Fibroblast of skin of scalp (primary cell): ENCODE measurements at places on chromosomes 4 and X.
A peak's percentile ranks its signal among the peaks of the same experiment; 100 is the strongest.

DNA sequence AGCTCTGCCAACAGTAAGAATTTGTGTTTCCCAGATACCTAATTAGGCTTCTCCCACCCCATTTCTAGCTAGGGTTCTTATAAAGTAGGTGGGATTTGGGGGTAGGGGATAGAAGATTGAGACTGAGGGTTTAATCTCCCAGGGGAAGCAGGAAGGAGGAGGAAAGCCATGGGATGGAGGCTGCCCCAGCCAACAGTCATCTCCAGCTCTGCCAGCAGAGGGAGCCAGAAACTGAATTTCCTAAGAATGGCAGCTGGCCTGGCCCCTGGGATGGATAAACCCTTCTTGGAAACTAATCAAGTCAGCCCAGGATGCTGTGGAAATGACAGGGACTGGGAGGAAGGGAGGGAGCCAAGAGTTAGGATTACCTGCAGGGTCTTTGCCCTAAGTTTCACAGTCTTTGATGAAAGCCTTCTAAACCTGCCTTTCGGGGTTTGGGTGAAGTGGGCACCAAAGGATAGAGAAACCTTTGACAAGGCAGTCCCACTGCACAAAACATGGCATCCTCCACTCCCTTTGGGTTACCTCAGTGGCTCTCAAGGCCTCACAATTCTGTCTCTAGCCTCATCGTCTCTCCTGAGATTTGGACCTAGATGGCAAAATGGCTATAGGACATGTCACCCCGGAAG, 6.7 kb upstream of the ERCC6L start:
- DNase-seq = peak; percentile 61

DNA sequence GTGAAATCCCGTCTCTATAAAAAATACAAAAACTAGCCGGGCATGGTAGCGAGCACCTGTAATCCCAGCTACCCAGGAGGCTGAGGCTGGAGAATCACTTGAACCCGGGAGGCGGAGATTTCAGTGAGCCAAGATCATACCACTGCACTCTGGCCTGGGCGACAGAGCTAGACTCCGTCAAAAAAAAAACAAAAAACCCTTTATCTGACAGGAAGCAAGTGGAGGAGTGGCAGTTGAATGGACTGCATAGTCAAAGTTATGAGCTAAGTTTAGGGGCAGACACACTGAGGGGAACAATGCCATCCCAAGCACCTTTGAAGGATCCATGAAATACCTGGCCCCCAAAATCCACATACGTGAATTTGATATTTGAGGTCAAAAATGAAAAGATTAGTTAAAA, 7.5 kb upstream of the HPGDS start:
- no peak for DNase-seq

DNA sequence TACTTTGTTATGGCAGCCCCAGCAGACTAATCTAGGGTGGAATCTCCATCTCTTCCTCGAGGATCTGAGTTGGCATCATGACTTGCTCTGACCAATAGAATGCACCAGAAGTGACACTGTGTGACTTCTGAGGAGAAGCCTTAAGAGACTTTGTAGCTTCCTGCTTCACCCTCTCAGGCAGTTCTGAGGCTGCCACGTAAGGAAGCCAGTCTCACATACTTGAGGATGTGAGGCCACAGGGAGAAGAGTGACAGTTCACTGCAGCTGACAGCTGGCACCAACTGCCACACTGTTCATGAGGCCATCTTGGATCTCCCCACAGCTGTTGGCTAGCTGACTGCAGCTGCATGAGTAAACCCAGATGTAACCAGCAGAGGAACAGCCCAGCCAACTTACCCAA, 29.3 kb upstream of the BCOR start:
- DNase-seq = no peak

DNA sequence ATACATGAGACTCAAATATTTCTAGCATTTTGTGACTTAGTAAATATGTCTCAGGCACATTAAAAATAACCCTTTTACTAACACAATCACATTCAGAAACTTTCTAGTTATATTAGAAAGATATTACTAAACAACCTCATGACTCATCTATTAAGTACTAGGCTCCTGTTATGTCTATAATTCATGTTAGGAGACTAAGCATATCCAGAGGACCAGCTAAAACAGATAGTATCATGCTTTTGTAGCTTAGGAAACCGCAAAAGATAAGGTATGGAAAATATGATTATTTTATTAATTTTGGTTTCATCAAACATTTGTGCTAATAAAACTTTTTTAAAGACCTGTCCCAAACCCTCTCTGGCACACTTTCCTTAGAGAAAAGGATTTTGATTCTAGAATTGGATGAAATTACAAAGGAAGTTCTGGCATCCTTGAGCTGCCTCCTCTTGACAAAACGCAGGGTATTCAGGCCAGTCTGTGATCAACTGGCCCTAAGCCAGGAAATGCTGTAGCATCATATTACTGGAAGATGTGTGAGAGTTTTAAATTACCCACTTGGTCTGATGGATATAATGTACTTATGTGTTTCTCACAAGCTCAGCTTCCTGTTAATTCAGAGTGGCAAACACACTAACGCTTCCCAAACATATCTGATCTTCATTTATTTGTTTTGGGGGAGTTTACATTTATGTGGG, 60.4 kb downstream of the NRK start:
- DNase-seq = peak; percentile 46

DNA sequence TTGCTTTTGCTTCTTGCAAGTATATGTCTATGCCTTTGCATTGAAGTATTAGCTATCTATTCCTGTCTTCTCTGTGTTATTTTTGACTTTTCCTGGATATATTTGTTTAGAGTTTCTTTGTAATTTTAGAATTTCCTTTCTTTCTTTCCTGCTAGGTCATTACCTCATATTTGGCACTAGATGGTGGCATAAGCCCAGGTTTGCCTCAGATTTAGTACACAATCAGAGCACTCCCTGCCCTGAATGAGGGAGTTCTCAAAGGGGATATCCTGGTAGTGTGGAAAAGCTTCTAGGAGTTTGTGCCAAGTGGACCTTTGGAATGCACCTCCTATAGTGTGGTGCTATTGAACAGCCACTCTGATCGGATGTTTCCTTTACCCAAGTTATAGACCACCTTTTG, 181.6 kb downstream of the UGT8 start:
- DNase-seq = peak; percentile 57

DNA sequence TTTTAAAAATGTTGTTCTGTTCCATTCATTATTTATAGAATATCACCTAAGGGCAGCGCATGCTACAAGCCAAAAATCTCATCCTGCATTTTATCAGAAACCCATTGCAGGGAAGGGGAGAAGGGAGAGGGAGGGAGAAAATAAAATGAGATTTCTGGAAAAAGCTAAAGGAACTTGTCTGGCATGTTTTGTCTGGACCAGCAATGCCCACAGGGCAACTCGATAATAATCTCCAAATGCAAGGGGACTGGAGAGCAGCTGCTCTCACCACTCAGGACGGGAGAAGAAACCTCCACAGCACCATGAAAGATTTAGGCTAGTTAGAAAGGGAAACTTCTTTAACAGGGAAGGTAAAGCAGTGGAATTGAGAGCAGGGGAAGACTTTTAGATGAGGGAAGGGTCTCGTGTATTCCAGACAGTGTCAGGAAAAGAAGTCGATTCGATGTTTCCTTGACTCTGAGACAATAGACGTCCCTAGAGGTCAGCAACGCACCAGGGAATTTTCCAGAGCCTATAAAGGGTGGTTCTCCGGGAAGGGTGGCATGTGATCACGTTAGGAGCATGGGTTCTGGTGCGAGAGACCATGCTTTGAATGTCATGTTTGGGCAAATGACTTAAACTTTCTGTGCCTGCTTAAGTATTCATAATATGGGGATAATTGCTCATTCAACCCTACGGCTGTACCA, 132.2 kb upstream of the NDP start:
- DNase-seq = no peak

DNA sequence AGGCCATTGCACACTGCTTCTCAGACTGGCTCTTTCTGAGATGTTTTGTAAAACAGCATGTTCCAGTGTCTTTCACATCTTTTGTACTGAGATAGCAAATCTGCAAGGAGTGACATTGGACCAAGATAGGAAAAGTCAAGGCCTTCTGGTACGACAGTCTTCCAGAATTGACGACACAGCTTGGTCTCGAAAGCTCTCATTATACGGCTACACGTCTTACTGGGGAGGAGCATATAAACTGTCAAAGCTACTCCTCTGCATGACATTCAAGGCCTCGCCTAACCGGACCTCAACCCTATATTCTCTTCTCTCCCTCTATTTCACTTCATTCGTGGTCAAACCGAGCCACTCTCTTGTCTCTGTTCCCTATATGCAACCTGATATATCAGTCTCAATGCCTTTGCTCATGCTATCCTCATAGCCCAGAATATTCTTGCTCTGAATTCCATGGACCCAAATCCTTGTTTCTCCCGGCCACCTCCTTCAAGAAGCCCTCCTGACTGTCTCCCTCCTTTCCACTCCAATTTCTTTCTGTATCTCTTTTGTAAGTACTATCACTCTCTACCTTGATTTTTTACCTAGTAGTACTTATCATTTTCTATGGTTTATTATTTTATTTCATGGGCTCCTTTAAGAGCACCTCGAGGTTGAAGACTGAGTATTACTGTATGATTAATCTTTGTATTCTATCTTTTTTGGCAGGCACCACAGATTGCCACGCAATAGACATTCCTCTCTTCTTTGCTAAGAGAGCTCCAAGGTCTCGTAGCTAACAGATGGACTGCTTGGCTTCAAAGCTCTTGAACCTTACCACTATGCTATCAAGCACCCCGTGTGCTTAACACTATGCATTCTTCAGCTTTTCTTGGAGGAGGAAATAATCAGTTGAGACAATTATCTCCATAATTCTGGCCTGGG, 35.1 kb downstream of the RBM47 start:
- DNase-seq = peak; percentile 67

DNA sequence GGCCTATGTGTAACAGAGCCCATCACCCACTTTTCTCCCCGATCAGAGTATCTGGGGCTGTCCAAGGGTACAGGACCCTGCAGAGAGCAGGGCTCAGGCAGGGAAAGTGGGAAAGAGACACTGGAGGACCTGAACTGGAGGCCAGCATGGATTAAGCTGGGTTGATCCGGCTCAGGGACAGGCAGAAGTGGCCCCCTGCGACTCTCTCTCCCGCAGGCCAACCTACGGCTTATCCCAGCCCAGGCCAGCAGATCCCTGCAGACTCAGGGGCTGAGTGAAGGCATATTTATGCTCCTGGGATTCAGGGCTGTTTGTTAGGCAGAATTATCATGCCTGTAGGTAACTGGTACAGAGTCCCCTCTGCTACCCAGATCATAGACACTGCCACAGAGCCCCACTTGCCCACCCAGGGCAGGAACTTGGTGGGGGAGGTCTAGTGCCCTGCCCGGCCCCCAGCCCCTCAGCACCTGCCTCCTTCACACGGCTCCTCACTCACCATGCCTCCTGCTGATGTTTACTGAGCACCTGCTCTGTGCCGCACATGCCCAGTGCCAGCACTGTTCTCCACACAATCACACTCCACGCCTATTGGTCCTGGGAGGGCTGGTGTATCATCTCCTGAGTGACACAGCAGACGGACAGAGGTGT, 87.3 kb downstream of the ADRA2C start:
- DNase-seq = no peak

DNA sequence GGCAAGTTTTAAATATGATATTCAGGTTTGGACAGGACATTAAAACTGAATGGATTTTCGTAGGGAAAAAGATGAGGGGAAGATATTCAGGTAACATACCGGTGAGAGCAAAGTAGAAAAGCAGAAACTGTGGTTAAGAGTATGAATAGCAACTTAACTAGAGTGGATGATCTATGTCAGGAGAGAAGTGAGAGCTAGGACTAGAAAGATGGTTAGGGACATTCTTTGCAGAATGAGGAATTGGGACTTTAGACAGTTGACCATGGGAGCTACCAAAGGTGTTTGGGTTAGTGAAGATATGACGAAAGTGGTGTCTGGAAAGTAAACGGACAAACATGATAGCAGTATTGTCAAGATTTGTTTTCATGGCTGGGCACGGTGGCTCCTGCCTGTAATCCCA, 45.2 kb downstream of the ANXA5 start:
- no peak for DNase-seq

- DNase-seq = peak; percentile 78
Measured at GRCh38 chr4:168388890-168389289, 70.3 kb upstream of the DDX60 start.

- no peak for DNase-seq
Measured at GRCh38 chr4:163462556-163462955, 11.0 kb downstream of the TKTL2 start.

DNA sequence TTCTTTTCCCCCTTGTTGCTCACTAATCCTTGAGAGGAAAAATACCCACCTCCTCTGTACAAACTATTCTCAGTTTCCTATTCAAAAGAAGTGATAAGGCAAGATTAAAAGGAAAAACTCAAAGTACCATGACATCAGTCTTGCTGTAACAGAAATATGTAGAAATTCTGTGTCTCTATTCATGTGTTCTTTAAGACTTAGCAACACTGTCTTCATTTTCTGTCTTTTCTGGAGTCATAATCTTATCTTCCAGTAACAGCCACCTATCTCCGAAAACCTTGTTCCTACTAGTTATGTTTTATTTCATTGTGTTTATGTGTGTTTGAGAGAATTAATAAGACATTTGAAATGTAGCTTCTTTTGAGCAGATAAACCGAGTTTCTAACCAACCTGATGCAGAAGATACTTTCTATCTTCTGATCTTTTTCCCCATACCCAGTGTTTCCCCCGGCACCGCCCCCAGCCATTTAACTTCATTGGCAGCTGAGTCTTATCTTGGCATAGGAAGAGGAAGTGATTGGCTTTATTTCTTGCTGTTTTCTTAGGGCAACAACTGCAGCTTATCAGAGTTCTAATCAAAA, 8.0 kb downstream of the FAM241A start:
- DNase-seq = no peak

- DNase-seq = no peak
Measured at GRCh38 chr4:184032091-184032490, 127.0 kb downstream of the STOX2 start.

DNA sequence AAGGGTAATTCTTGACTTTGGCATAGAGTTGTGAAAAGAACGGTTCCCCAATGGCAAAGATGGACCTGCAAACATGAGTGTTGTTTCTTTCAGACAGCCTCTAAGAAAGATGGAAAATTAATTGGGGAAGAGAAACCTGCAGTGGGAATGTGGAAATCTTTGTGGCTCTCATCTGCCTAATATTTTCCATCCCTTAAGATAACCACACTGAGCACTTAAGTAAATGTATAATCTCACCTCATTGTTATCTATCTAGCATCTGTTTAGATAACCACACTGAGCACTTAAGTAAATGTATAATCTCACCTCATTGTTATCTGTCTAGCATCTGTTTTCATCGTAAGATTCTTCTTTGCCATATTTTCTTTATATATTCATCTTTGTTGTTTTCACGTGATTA, 149.3 kb downstream of the NWD2 start:
- no peak for DNase-seq

DNA sequence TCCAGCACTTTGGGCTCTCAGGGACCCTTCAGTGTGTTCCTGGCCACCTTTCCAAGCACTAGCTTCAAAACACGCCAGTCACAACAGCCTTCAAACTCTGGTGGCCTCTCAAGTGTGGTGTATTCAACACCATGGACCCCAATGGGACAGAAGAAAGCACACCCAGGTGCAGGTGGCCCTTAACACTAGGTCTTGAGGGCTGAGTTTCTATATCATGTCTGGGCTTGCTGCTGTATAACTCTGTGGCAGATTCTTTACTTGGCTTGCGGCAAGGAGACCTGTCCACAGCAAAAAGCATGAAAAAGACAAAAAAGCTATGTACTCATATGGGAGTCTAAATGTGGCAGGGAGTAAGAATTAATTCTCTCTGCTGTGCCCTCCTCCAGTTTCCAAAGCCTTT, 23.1 kb downstream of the MSL3 start:
- no peak for DNase-seq
